Astrocyte of the cerebellum (primary cell): ENCODE measurements at places on chromosomes 13 and 19.

DNA sequence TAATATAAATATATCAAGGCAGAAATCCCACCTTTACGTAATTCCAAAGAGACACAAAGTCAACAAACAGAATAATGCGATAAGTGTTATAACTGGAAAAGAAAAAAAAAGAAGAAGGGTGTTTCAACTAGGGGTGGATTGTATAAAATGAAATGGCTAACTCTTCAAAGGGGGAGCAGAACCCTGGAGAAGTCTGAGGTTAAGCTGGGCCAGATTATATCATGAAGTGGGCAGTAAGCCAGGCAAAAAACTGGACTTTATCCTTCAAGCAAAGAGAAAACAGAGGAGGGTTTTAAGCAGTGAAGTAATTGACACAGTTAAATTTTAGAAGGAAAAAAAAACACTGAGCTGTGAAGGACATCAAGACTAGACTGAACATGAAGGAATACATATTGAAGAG lies 41.9 kb downstream of the TBC1D4 start:
- DNase-seq = no peak

GRCh38 chr13:82749551-82749950 lies 1132.7 kb downstream of the SLITRK1 start:
- no peak for DNase-seq

DNA sequence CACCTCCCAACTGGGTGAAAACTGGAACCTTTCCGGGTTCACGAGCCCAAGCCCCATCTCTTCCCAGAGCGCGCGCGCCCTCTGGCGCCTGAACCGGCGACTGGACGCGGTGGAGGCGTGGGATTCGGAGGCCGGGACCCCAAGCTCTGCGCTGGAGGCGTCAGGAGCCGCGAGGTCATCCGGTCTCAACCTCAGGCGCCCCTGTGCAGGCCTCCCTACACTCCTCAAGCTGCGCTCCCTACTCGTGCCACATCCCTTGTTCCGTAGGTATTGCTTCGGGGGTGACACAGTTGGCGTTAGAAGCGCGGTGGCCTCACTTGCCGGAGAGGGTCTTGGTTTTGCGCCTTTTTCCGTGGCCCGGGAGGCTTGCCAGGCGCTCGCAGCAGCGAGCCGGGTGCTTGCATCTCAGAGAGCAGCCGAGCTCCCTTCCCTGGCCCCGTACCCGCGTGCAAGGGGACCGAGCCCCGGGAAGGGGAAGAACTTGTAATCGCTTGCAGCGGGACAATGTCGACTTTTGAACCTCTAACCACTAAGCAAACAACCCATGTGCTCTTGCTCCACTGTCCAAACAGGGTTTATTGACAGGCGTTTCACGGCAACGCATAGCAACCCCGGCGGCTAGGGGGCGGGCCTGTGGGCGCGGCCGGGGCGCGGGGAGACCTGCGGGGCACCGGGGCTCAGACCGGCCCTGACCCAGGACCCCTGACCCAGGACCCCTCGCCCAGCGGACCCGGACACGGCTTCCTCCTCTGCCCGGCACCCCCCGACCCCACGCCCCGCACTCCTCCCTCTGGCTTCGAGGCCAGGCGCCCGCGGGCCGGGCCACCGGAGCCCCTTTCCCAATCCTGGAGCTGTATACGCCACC lies 8.5 kb downstream of the CDX2 start:
- no peak for DNase-seq

- DNase-seq = no peak
These were observed 21.4 kb downstream of the TSSK6 start for GRCh38 chr19:19493841-19494546.

GRCh38 chr13:39656325-39656677 lies 839 bp downstream of the COG6 start:
- DNase-seq = no peak

DNA sequence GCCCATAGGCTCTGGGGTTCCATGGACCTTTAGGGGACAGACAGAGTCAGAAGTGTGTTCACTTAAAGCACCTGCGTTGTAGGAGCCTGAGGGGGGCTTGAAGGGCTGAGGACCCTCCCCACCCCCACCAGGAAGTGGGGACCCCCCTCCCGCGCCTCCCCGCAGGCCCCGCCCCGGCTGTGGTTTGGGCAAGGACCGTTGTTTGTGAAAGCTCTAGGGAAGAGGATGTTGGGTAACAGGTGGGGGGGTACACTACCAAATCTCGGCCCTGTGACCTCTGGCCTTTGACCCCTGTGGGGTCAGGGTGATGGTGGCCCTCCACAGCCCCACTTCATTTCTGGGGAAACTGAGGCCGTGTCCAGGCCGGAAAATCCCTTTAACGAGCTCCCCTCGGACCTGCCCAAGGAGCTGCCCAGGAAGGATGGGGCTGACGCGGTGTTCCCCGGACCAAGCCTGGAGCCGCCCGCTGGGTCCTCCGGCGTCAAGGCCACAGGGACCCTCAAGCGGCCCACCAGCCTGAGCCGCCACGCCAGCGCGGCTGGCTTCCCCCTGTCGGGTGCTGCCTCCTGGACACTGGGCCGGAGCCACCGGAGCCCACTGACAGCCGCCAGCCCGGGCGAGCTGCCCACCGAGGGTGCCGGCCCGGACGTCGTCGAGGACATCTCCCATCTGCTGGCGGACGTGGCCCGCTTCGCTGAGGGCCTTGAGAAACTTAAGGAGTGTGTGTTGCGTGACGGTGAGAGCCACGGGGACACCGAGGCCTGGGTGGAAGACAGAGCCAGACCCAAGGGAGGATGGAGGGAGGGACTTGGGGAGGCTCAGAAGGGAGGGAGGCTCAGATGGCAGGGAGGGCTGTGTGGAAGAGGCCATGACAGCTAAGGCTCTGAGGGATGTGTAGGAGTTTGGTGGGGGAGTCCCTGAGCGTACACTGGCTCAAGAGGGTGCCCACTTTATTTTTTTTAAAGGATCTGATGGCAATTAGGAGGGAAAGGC lies 1.3 kb downstream of the ARHGAP45 start:
- DNase-seq = no peak
